CD4-positive, alpha-beta T cell treated with Interleukin-12 subunit alpha and Interleukin-12 subunit beta, for 1 hour (primary cell): ENCODE measurements at places on chromosomes 3 and 15.

DNA sequence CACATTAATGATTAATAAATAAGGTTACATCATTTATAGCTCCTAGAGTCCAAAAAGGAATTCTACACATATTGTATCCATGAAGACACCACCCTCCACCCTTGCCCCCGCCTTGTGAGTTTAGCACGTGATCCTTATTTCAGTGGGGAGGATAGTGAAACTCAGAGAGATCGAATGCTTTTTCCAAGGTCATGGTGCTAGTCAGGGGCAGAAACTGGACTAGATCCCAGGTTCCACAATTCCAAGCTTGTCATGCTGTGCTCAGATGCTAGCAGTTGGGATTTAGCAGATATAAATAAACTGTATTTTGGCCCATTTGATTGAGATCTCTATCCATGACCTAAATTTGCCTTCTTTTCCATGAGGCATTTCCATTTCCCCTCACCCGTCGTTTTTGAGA is 227.4 kb upstream of the THRB start:
- no peak for DNase-seq

GRCh38 chr15:41822471-41822870 is 5.4 kb upstream of the JMJD7 start:
- no peak for DNase-seq

DNA sequence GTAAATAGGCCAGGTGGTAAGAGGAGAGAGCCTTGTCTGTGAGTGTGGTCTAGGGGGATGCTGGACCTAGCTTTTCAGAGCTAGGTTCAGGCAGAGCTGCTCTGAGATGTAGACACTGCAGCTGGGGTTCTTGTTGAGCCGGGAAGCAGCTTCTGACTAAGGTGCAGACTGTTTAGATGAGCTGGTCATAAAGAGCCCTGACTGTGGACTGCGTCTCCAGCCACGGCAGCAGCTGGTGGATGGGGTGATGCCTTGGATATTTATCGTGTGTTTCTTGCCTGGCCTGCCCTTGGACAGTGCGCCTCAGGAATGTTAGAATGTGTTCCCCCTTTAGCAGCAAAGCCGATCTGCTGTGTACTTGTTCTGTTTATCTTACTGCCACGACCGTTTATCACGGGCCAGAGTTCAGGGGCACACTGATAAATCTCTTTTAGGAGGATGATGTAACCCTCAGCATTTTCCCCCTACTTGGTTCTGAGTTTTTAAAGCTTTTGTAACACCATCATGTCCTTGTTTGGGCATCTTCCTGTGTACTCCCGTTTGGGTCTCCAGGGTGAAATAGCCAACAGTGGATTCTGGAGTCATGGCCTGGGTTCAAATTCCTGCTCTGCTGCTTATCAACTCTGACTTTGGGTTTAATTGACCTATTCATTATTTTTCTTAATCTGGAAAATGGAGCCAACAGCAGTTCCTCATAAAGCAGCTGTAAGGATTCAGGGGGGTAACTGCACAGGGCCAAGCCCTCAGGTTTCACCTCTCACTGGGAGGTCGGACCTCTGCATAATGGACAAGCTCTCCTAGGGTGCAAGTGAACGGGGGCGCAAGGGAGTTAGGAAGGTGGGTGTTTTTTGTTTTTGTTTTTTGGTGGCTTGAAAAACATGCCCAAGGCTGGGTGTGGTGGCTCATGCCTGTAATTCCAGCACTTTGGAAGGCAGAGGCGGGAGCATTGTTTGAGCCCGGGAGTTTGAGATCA is 51.4 kb downstream of the FLNB start:
- DNase-seq = no peak

- no peak for DNase-seq
Observed at GRCh38 chr15:40793216-40793989, 13.5 kb upstream of the ZFYVE19 start.
